ENCODE measurements at places on chromosomes 5 and 9.

DNA sequence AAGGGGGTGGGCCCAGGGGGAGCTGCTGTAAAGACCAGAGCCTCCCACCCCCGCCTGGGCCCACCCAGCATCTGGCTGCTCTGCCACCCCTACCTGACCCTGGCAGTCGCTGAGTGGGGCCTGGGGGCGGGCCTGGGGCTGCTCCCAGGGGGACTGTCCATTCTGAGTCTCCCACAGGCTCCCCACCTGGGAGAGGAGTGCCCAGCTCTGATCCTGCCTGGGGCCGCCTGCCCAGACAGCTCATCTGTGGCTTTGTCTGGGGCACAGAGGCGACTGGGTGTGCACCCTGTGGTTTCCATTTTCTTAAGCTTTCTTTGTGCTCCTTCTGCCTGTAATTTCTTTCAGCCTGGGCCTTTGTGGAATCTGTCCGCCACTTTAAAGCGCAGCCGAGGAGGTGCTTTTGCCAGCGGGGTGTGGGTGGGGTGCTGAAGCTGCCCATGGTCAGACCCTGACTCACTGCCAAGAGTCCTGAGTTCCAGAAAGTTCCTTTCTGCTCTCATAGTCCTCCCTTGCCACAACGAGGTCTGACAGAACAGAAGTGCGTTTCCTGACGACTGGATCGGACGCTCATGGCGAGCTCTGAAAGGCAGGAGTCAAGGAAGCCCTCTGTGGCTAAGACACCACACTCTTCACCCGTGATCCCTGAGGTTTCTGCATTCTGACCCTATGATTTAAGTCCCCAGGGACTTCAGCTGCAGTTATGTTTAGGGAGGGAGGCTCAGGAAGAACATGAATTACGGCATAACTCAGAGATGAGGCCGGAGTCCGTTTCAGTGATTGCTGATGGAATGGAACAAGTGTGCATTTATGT, 225.0 kb downstream of the FANCC start:
- DNase-seq, result no peak

DNA sequence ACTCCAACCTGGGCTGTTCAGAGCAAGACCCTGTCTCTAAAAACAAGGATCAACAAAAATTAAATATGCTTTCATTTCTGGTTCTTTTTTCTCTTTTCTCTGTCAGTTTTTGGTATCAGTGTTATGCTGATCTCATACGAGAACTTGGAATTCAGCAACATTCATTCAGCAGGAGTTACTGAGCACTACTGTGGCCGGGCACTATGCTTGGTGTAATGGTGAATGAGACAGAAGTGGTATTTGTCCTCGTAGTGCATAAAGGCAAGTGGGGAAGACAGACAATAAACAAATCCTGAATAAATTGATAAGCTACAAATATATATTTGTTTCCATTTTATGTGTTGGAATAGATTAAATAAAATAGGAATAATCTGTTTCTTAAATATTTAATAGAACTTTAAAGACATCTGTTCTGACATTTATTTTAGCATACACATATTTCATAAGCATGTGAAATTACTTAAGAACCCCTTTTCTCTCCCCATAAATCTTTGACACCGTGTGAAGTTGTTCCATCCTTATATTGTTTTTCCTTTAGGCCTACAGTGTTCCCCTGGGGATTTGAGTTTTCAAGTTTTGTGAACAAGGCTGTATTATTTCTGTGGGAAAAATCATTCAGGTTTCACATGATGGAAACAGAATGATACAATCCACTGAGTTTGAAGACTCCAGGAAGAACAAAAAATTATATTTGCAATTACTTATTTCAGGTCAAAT, 24.6 kb downstream of the UBAP1 start:
- no peak for DNase-seq

DNA sequence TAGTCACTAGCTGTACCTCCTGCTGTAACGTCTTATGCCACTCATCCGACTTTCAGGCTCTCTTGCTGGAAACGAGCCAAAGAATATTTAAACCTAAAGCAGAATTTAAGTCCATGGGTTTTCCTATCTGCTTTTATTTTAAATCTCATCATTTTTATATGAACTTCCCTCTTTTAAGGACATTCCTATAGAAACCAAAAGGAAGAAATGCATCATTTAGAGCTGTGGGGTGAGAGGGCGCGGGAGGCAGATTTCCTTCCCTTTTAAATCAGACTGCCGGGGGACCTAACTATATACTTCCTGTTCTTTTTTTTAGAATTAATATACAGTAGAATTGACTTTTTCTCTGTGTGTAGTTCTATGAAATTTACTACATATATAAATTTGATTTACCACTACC, 468.8 kb downstream of the BNC2 start:
- no peak for DNase-seq

DNA sequence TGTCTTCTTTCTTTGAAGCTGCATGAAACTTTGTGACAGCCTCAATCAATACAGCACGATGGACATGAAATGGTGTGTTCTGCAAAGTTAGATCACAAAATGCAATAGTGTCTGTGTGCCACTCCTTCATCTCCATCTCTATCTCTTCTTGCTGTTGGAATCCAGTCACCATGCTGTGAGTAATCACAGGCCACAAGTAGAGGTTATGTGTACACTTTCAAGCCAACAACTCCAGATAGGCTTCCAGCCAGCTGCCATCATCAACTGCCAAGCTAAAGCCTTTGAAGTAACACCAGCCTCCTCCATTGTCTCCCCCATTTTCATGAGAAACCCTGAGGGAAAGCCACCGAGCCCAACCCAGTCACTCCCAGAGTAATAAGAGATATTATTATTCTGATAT, 360.6 kb downstream of the PTPRD start:
- DNase-seq, result no peak

GRCh38 chr9:36881743-36882441, 152.2 kb downstream of the PAX5 start:
- no peak for DNase-seq
